Naive thymus-derived CD8-positive, alpha-beta T cell (primary cell): ENCODE measurements at places on chromosomes 12 and 14.

DNA sequence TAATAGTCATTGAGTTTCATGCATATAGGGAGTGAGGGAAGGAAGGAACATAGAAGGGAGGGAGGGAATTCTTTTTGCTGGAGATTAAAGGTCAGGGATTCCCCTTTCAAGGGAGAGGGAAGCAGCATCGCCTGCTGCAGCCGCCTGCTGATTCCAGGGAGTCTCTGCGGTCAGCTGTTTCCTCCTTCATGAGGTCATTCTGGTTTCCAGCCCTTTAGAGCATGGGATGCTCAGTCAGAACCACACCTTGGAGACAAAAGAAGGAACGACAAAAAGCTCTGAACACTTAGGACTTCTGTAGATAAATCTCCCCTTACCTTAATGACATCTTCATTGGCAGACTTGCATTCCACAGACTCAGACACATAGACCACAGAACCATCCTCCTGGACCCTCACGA lies 923.0 kb upstream of the TMEM132C start:
- no peak for DNase-seq

GRCh38 chr12:98126637-98127335 lies 388.6 kb upstream of the TMPO start:
- DNase-seq: no peak

DNA sequence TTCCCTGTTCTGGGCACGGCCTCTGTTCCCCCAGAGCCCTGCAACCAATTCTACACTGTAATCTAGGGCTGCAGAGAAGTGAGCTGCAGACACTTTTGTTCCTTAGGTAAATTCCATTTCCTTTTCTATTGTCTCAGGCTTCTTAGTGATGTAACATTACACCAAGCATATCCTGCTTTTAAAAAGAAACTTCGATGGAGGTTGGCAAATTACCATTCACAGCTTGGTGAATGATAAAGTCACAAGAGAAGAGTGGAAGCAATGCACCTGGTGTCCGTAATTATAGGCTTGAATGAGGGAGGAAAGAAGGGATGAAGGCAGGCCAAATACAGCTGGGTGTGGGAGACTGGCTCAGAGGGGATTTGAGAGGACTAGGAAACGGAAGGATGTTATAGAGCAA lies 68.6 kb downstream of the PPM1A start:
- DNase-seq: no peak

- no peak for DNase-seq
Observed at GRCh38 chr12:93279565-93280412, 97.9 kb upstream of the NUDT4 start.

DNA sequence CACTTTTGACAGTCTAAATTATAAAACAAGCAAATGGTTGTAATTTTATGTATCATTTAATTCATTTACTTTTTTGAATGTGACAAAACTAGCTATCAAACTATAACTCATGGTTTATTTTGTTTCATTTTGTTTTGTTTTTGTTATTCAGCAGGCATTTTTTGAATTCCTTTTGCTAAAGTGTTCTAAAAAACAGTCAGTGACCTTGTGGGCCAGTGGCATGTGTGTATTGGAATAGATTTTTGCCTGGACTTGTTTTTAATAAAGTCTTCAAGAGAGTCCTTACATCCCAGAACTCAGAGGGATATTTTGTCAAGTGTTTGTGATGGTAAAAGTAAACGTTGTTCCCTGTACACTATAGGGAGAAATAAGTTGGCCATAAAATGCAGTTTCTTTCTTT lies 369.7 kb upstream of the SYT1 start:
- no peak for DNase-seq

DNA sequence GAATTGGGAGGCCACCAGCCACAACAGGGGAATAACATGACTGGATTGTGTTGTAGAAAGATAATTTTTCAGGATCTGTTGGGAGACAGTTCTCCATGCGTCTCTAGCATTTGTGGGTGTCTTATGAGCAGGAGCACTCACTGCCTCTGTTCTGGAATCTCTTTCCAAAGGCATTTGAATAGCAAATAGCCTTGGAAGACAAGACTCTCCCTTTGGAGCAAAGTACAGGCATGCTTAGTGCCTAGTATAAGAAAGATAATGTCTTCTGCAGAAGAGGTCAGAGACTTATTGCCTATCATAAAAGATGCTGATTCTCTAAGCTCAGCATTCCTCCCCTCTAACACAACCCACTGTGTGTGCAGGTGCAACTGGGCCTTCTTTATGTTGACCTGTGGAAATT lies 58.3 kb downstream of the VCPKMT start:
- no peak for DNase-seq

GRCh38 chr14:101235335-101236103 lies 325.8 kb upstream of the DIO3 start:
- DNase-seq: no peak

DNA sequence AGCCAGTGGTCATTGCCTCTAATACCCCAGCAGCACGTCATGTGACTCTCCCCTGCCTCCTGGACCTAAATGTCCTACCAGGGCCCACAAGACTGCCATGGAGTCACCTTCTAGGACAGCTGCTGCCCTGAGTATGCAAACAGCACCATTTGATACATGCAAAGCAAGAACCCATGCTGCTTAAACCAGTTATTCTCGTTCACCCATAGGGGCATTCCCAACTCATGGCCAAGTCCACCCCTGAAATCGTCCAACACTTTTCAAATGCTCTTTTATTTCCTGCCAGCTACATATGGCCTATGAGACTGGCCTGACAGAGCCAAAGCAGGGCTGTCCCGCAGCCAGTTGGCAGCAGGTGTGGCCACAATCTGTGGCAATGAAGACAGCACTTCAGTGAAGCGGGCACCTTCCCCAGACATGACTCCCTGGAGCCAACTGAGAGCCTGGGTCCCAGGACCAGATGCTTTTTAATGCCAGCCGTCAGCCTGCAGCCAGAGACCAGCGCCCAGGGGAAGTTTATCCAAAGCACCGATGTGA lies 99.9 kb downstream of the BCAT1 start:
- DNase-seq: no peak
